Activated naive CD8-positive, alpha-beta T cell treated with anti-CD3 and anti-CD28 coated beads for 36 hours (primary cell): ENCODE measurements at places on chromosomes 1 and 21. TPM values are rescaled to one million over a fixed set of nuclear protein-coding genes. Genes with fewer than 3 reads are reported as not detected.

- DNase-seq: no peak
Measured at GRCh38 chr1:95562230-95562629, 328.2 kb downstream of the RWDD3 start.

DNA sequence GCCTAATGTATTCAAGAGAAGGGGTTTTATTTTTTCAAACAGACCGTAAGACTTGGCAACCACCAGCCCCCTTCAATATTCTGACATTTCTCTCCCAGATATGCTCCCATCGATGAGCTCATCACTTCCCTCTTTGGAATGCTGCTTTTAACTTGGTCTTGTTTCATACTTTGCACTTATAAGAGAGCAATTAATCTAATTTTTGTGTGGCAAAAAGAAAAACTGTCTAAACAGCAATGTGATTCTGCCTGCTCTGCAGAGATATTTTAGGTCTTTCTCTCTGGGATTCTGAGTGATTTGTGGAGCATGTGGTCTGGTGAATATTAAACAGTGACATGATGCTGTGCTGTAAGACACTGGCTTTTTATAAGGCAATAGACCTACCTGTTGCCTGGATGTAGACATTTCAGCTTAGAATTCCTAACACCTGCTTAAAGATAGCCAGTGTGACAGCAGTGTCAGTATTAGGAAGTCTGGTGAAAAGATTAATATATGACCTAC lies 284.8 kb downstream of the BACH1 start:
- no peak for DNase-seq

DNA sequence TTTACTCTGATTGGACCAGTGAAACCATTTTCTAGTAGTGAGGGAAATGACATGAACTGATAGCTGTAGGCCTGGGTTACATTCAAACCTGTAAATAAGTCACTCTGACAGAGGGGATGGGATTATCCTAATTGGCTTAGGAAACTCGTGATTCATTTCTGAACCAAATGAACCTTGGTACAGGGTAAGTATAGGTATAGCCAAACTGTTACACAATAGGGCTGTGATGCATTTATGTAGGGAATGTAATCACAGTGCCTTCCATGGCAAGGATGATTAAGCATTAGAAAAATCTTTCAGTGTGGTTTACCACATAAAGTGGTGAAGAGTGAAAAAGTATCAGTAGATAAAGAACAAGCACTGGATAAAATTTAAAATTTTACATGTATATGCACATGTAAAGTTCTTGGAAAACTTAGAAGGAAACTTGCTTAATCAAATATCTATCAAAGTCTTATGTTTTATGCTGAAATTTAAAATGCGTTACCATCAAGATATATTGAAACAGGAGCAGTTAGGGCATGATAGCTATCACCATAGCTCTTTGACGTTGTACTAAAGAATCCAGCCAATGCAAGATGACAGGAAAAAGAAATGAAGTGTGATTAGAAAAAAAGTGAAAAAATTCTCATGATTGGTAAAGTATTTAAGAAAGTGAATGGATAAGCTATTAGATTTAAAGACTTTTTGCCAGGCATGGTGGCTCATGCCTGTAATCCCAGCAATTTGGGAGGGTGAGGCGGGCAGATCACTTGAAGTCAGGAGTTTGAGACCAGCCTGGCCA lies 63.0 kb downstream of the RABGAP1L start:
- no peak for DNase-seq

DNA sequence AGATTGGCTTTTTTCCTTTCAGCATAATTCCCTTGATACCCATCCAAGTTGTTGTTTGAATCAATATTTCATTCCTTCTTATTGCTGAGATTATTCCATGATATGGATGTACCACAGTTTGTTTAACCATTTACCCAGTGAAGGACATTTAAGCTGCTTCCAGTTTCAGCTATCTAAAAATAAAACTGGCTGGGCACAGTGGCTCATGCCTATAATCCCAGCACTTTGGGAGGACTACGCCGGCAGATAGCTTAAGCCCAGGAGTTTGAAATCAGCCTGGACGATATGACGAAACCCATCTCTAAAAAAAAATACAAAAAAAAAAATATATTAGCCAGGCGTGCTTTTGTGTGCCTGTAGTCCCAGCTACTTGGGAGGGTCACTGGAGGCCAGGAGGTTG lies 32.6 kb downstream of the SEMA6C start:
- DNase-seq: no peak

- no peak for DNase-seq
Measured at GRCh38 chr1:183870351-183871077, 65.6 kb downstream of the RGL1 start.

GRCh38 chr1:101420406-101420805 lies 183.6 kb downstream of the S1PR1 start:
- DNase-seq: no peak

Gene NAV1
- total RNA-seq: 1.3 TPM

GRCh38 chr1:63068626-63069025 lies 253.7 kb upstream of the FOXD3 start:
- no peak for DNase-seq

- DNase-seq: peak; percentile 59
Measured at GRCh38 chr1:230310381-230311163, 115.6 kb downstream of the PGBD5 start.

GRCh38 chr1:166814611-166815010 lies 24.7 kb upstream of the POGK start:
- DNase-seq: no peak

Gene AGTRAP
- total RNA-seq: 10.2 TPM

GRCh38 chr1:30822966-30823581 lies 65.5 kb upstream of the LAPTM5 start:
- DNase-seq: no peak

Gene AQP10
- total RNA-seq: not detected

- DNase-seq: no peak
Measured at GRCh38 chr21:32360401-32360975, 32.3 kb downstream of the URB1 start.

DNA sequence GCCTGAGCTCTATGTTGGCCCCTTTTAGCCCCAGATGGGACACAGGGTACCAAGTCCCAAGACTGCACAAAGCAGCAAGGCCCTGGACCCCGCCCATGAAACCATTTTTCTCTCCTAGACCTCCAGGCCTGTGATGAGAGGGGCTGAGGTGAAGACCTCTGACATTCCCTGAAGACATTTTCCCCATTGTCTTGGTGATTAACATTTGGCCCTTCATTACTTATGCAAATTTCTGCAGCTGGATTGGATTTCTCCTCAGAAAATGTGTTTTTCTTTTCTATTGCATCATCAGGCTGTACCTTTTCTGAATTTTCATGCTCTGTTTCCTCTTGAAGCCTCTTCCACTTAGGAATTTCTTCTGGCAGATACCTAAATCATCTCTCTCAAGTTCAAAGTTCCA lies 8.2 kb upstream of the PSMA5 start:
- no peak for DNase-seq

Gene ETV3L
- not detected for total RNA-seq
